Muscle of back (tissue), 13 donors: ENCODE measurements at places on chromosomes 12 and 14.

DNA sequence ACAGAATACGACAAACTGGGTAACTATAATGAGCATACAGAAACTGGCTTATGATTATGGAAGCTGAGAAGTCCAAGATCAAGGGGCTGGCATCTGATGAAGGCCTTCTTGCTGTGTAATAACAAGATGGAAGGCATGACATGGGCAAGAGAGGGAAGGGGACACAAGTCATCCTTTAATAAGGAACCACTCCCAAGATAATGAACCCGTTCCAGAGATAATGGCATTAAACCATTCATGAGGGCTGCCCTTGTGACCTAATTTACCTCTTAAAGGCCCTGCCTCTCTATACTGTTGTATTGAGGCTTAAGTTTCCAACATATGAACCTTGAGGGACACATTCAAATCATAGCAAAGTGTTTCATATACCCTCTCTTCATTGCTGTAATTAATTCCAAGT is 4.6 kb upstream of the VTI1B start:
- DNase-seq, result no peak

DNA sequence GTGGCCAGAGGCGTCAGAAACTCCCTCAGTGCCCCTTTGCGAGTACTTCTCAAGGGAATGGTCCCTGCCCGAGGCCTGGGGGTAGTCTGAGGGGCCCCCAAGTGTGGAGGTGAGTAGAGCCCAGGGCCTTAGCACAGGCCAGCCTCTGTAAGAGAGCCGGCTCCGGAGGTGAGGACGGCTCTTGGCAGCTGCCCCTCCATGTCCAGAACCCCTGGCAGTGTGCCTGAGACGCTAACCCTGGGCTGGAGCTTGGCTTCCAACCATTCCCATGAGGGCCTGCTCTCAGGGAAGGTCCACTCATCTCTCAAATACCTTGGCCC is 61.7 kb downstream of the PRMT8 start:
- DNase-seq, result no peak

DNA sequence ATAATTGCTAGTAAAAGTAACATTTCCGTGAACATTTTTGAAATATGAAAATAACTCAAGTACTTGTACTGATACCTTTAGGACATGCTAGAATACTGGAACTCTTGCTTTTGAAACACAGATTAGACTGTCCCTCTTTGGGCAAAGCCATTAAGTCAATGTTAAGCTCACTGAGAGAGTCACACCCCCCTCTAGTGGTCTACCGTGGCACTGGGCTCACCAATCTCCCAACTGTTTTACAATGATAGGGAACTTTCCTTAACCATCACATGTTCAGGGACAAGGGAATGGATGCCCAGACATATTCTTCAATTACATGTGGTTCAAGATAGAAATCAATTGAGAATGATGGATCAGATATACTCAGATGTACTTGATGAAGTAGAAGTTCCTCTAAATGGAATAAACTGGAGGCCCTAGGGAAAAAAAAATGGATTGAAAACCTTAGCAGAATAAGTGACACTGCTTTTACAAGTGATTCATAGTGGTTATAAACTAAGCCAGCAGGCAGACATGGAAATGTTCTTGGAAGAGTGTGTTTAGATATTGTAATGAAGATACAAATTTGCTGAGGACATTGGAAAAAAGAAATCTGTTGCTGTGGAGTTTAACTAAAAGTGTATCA is 17.8 kb downstream of the NANOG start:
- DNase-seq, result peak; percentile 57

- no peak for DNase-seq
These were observed 91.9 kb downstream of the ARMH4 start for GRCh38 chr14:58060077-58060476.

- DNase-seq, result no peak
These were observed 150.6 kb downstream of the ADCK1 start for GRCh38 chr14:77950371-77951063.

GRCh38 chr12:32087306-32087705 is 19.3 kb upstream of the BICD1 start:
- DNase-seq, result no peak
